ENCODE measurements at places on chromosomes 11 and 22.

DNA sequence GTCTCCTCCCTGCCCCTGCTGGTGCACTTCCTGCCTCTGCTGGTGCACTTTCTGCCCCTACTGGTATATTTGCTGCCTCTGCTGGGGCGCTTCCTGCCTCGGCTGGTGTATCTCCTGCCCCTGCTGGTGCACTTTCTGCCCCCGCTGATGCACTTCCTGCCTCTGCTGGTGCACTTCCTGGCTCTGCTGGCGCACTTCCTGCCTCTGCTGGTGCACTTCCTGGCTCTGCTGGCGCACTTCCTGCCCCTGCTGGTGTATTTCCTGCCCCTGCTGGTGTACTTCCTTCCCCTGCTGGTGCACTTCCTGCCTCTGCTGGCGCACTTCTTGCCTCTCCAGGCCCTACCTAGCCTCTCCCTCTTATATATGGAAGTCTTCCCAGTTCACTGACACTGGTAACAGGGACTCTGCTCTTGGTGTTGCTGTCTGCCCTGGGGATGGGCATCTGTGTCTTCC lies 10.1 kb downstream of the MTFP1 start:
- DNase-seq = peak; percentile 61

DNA sequence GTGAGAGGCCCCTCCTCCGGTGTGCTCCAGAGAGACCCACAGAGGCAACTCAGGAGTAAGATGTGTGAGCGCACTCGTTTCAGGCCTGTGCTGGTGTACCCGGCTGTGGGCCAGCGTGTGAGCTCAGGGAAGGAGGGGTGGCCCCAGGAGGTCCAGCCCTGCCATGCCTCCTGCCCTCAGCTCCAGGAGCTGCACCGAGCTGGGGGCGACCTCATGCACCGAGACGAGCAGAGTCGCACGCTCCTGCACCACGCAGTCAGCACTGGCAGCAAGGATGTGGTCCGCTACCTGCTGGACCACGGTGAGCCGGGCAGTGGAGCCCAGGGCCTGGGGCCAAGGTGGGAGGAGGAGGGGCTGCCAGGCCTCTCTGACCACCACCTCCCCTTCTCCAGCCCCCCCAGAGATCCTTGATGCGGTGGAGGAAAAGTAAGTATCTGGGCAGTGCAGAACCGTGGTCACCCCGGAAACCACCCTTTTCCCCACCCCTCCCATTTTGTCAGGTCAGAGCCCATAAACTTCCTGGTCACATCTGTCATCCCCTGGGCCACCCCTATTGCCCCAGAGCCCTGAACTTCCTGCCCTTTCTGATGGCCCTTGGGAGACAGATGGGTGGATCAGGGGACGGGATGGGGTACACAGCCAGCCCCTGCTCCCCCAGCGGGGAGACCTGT lies 2.5 kb upstream of the MDK start:
- no peak for DNase-seq

GRCh38 chr11:75275581-75275980 lies 35.0 kb downstream of the TPBGL start:
- no peak for DNase-seq

GRCh38 chr11:39145346-39145745 lies 2314.1 kb downstream of the LRRC4C start:
- no peak for DNase-seq

- DNase-seq = no peak
Observed at GRCh38 chr11:92266806-92267205, 42.2 kb downstream of the FAT3 start.

- no peak for DNase-seq
Observed at GRCh38 chr11:132844956-132845696, 687.2 kb downstream of the OPCML start.

GRCh38 chr11:110185121-110185591 lies 92.0 kb downstream of the ZC3H12C start:
- no peak for DNase-seq

- no peak for DNase-seq
Observed at GRCh38 chr22:40951795-40952605, 822 bp downstream of the RBX1 start.

DNA sequence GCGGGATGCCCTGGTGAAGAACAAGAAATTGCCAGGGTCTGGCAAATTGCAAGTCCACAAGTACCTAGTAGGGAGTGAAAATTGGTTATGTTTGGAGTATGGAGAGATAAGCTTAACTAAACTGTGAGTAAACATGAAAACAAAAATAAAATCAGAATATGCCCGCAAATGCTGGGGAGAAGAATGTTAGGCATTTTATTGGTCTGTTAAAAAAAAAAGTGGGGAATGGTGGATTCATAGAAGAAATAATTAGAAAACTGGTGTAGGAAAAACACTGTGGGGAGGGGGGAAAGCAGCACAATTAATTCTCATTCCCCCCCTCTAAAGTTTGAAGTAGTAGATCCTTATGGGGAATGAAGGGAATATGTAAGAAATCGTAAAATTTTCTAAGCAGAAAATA lies 40.6 kb upstream of the HSD17B12 start:
- DNase-seq = no peak

DNA sequence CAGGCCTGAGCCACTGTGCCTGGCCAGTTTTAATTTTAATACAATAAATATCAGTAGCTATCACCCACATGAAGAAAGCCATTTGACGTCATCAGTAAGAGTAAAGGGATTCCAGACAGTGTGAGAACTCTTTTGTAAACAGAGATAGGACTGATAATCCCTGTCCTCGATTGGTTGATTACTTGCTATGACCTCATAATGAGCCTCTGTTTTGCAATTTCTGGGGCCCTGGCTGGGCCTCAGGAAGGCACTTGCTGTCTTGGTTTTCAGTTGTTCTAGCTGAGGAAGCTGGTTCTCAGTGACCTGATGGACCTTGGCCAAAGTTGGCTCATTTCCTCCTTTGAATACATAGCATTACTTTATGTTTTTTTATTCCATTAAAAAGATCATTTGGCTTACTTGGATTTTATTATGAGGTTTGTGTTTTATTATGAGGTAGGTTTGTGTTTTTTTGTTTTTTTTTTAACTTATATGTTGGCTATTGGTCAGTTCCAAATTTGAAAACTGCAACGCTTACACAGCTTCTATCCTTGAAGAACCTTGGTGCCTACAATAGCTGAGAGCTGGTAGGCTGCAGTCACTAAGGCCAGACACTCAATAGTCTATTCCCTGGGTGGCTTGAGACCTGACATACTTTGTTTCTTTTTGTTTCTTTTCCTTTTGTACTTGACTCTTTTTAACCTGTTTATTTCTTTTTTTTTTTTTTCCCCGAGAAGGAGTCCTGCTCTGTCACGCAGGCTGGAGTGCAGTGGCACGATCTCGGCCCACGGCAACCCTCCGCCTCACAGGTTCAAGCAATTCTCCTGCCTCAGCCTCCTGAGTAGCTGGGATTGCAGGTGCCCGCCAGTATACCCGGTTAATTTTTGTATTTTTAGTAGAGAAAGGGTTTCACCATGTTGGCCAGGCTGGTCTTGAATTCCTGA lies 20.0 kb downstream of the MARK2 start:
- DNase-seq = no peak

GRCh38 chr11:46658259-46658658 lies 40.9 kb downstream of the ATG13 start:
- no peak for DNase-seq

- no peak for DNase-seq
Observed at GRCh38 chr22:43390872-43391271, 20.9 kb upstream of the MPPED1 start.

DNA sequence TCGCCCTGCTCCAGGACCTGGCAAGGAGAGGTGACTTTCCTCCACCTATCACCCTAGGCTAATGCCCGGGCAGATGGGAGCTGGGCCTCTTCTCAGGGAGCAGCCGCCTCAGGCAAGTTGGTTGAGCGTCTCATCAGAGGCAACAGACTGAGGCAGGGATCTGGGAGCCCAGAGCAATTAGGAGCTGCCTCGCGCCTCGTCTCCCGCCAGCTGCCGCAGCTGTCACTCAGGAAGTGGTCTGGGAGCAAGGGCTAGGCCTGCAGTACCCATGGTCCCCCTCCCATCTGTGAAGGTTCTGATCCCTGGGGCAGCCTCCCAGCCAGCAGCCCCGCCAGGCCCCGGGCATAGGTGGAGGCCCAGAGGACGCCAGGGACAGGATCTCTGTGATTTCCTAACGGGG lies 4.6 kb upstream of the CABP7 start:
- no peak for DNase-seq

GRCh38 chr11:11981840-11982239 lies 26.6 kb downstream of the DKK3 start:
- DNase-seq = no peak

GRCh38 chr11:126140201-126140925 lies 71.1 kb downstream of the RPUSD4 start:
- DNase-seq = no peak

DNA sequence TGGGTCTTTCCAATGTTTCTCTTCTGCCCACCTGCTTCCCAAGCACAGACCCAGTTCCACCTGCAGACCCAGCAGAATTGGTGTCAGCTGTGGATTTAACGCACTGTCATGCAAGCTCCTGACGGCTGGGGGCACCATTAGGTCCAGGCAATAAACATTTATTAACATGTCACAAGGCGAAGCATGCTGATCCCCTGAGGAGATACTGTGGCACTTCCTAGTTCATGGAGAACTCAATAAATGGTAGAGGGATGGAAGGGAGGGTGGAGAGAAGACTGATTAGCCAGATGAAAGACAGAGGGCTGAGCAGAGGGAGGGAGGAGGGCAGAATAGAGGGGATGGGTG lies 68.3 kb upstream of the TSPAN18 start:
- no peak for DNase-seq

DNA sequence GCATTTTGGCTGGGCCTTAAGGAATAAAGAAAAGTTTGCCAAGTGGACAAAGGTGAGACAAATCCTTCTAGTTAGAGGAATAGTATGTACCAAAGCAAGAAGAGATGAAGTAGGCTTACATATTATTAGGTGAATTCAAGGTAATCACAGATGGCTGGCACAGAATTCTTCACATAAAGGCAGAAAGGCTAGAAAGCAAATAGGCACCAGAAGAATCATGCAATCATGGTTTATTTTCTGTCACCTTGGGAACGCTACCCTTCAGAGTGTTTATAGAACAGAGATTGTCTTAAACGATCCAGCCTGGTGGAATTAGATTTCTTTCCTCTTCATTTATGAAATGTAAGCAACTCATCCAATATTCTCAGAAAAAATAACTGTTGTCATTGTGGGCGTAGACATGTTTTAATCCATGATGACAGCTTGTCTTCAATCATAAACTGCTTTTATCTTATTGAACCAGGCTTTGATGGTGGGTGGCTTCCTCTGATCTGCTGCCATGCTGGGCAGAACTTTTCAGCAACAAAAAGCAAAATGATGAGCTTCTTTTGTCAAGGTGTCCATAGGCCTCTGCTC lies 49.0 kb upstream of the CSNK2A3 start:
- DNase-seq = no peak

GRCh38 chr11:63711838-63712237 lies 30.5 kb downstream of the RTN3 start:
- DNase-seq = no peak

GRCh38 chr11:126072801-126073594 lies 10.3 kb upstream of the CDON start:
- no peak for DNase-seq

DNA sequence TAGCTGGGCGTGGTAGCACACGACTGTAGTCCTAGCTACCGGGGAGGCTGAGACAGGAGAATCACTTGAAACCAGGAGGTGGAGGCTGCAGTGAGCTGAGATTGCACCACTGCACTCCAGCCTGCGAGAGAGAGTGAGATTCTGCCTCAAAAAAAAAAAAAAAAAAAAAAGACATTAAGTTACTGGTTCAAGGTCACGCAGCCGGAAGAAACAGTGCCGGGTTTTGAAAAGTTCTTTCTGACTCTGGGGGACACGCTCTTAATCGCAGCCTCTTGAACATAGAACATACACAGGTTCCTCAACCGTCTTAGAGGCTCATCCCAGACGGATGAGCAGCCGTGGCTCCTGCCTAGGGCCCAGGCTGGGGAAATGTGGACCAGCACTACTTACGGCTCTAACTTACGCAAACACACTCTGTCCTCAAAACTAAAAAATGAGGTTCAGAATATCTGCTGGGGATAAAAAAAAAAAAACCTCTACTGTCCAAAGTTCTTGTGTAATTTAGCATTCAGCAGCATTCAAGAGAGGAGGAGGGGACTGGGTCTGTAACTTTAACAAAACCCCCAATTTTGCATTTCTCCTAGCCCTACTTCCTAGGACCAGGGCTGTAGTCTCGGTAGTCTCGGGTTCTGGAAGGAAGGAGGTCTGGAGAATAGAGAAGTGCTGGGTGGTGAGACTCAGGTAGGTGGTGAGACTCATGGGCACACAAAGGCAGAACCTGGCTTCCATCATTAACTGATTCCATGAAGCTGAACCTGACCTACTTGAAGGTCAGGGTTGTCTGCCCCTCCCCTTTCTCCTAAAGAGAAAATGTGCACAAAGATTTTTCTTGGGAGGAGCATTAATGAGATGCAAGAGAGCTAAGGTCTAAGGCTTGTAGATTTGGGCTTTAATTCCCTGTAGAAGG lies 6.0 kb downstream of the SPTBN2 start:
- no peak for DNase-seq

GRCh38 chr11:114074546-114075343 lies 15.2 kb downstream of the ZBTB16 start:
- no peak for DNase-seq

GRCh38 chr11:28697920-28698827 lies 590.0 kb downstream of the METTL15 start:
- peak; percentile 17 for DNase-seq

GRCh38 chr22:20054485-20054884 lies 25.6 kb upstream of the DGCR8 start:
- DNase-seq = no peak

DNA sequence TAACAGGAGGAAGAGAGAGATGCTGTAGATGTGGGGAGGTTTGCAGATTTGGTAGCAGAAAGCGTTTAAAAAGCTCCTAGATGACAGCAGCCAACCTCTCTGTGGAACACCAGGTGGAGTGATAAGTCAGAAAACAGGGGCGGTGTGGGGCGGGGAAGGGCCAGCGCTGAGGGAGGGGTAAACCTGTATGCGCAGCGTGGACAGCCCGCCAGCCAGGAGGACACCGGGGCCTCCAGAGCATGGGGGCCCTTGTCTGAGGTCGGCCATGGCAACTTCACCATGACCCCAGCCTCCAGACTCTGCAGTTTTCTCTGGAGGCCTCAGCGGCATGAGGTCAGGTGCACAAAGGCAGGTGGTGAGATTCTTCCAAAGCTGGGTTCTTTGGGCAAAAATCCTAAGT lies 423.7 kb downstream of the BRD1 start:
- DNase-seq = no peak

- DNase-seq = no peak
Observed at GRCh38 chr11:36407356-36407755, 102.7 kb downstream of the TRAF6 start.

GRCh38 chr22:29030016-29030617 lies 31.5 kb downstream of the C22orf31 start:
- no peak for DNase-seq

- no peak for DNase-seq
Observed at GRCh38 chr11:62554387-62555167, 8.0 kb upstream of the AHNAK start.

DNA sequence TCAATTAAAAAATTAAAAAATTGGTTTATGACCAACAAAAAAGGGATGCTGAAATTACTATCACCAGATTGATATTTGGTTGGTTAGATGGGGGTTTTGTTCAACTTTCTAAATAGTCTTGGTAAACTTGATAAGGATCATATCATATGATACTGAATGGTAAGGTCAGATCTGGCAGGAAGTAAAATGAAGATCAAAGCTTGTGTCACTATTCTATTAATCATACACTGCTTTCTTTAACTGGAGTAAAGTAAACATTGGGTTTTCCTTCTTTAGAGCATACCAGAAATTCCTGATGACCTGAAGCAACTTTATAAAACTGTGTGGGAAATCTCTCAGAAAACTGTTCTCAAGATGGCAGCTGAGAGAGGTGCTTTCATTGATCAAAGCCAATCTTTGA lies 40.2 kb downstream of the RRM1 start:
- no peak for DNase-seq

Measured in GM13976 (cell line).